ENCODE measurements at places on chromosomes 11 and 22. TPM values are rescaled to one million over a fixed set of nuclear protein-coding genes. Genes with fewer than 3 reads are reported as not detected.

DNA sequence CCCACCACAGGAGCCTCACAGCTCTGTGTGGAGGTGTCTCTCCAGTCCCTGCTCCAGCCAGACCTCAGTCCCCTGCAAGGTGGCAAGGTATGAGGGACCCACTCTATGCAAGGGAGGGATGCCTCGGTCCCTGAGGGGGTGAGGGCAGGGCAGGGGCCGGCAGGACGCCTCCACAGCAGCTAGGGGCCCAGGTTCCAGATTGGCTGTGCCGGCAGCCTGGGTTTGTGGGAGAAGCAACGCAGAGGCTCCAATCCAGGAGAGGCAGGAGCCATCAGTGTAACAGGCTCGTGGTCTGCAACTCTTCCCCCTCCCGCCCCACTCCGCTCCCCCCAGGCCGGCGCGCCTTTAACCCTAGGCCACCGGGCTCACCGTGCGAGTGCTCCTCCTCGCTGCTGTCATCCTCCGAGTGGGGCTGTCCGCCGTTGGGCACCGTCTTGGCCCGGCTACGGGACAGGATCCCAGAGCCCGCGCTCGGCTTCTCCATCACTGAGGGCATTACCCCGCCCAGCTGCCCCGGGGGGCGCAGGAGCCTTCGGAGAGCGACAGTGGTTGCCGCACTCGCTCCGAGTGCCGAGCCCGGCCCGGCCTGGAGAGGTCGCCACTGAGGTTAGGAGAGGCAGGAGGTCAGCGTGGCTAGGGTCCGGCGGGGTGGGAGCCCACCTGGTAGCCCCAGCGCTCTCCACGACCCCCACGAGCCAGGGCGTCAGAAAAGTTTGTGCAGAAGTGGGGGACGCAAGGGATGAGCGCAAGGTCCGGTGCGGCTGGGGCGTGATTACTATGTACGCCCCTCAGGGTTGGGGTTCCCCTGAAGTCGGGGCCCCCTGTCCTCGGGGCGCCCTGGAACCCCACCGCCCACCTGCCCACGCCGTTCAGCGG, 765 bp downstream of the RCOR2 start:
- no peak for DNase-seq

CFAP68 gene
- total RNA-seq: 27.8 TPM

RFPL1 gene
- total RNA-seq: not detected

RAG2 gene
- not detected for total RNA-seq

GRCh38 chr11:10298342-10298741, 4.3 kb upstream of the SBF2 start:
- no peak for DNase-seq

DNA sequence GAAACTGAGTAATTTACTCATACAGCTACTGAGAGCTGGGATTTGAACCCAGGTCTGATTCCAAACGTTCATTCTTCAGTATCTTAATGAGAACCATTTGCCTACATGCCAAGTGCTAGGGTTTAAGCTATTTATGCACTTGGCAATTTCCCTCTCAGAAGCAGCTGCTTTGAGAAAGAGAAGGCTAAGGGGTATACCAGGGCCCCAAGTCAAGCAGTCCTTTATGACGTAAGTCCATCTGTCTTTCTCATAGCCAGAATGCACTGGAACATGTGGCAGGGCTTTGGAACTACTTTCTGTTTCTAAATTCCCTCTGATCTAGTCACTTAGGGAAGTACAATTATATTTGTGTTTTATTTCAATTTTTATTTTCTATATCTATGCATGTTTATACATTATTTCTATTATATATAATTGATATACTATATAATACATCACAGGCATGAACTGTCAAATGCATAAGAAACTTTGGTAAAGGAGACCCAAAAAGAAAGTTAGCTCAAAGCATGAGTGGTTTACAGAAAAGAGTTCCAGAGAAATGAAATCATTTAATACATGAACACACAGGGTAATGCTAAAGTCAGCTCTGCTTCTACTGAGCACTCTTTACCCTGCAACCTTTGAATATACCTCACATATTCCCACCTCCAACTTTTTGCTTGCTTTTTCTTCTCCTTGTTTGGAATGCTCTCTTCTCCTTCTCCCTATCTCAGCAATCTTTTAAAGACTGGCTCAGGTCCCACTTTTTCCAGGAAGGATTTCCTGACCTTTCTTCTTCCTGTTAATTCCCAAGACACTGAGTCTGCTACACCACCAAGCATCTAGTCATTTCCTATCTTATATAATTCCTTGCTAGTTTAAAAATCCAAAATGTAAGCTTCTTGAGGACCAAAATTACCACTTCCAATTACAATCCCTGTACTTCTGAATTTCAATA, 80.5 kb upstream of the GDPD4 start:
- no peak for DNase-seq

LYVE1 gene
- total RNA-seq: 15.2 TPM

- DNase-seq: no peak
Measured at GRCh38 chr11:120501440-120501839, 10.1 kb upstream of the GRIK4 start.

DNA sequence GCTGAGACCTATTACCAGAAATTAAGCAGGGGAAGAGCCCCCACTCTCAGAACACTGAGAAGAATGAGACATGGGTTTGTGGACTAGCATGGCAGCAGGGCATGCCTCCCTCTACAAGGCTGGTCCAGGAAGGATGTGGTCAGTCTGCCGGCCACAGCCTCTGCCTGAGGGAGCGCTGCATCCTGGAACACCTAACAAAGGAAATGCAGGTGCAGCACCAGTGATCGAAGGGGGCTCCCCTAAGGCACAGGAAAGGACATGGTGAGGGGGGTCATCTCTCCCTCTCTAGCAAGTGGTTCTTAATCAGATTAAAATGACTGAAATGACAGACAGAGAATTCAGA, 40.6 kb upstream of the ARL14EP start:
- no peak for DNase-seq

- no peak for DNase-seq
Measured at GRCh38 chr11:113694390-113694789, 11.7 kb downstream of the TMPRSS5 start.

SCGB1A1 gene
- not detected for total RNA-seq

DNA sequence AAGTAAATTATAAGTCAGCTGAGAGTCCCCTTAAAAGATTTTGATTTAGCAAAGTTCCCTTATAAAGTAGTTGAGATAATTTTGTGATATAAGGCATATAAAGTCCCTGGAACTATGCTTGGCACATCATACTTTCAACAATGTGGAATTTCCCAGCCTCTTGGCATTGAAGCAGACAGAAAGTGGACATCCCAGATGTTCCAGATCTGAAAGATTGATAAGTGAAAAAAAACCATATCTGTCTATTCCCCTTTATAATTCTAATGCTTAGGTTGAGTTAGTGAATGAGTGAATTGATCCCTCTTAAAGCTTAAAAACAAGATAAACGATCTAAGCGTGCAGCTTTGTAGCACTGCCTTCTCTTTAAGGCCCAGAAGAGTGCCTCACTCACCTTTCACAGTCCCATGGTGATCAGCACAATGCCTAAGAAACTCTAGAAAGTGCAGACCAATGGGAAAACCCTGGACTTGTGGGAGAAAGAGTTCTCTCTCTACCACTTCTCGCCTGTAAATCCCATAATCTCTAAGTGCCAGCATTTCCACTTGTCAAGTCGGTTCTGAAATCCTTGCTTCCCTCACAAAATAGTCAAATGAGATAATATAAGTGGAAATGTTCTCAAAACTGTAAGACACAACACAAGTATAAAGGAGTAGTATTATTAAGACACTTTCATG, 17.8 kb downstream of the FIBIN start:
- DNase-seq: no peak

DNA sequence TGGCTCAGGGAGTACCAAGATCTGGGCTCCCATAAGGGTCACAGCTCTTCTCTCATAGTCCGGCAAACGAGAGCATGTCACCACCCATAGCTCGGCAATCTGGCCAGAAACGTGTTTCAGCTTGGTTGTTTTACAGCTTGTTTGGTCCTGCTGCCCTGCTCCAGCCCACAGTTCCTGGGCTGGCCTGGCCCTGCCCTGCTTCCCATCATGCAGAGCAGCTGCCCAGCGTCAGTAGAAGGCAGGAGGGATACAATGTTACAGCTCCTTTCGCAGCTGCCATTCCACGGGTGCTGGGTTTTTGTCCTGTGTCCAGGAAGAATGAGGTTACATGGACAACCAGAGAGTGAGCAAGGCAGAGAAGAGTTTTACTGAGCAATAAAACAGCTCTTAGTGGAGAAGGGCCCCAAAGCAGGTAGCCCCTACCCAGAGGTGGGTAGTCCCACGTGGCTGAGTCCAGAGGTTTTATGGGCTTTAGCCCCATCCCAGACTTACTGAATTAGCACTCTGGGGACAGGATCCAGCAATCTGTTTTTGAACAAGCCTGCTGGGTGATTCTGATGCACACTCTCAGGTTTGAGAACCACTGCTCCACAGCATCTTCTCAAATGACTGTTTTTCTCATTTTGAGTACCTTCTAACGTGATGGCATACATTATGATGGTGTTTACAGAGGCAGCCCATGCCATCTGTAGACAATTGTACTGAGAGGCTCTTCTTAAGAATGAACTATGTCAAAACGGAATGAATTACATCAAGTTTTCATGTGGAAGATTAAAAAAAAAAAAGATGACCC, 5.8 kb upstream of the MS4A18 start:
- no peak for DNase-seq

GRCh38 chr11:15195454-15196200, 80.9 kb downstream of the INSC start:
- DNase-seq: no peak

GGTLC2 gene
- not detected for total RNA-seq

- no peak for DNase-seq
Measured at GRCh38 chr11:134921938-134922337, 509.9 kb upstream of the B3GAT1 start.

C11orf16 gene
- total RNA-seq: not detected

OR8G1 gene
- total RNA-seq: not detected

SERHL2 gene
- 1.9 TPM for total RNA-seq

GRCh38 chr11:3837793-3838192, 3.0 kb downstream of the RHOG start:
- peak; percentile 83 for DNase-seq

- no peak for DNase-seq
Measured at GRCh38 chr11:117969160-117969991, 16.8 kb upstream of the IL10RA start.

DNAJB13 gene
- not detected for total RNA-seq

DNA sequence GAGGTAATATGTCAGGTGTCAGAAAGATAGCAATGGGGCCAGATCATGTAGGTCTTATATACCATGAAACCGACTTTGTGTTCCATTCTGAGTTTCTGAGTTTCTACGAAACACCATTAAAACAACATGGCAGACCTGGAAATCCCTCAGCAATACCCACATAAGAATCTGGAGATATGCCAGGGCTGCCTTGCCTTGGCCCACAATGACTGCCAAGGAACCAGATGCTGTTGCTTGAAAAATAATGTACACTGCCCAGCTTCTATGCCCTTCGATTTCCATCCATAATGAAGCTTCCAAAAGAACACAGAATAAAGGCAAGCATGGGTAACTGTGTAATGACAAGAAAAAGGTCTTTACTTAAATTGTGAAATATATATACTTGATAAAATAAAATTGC, 277.4 kb downstream of the SOX6 start:
- no peak for DNase-seq

GRCh38 chr11:39772525-39773137, 1686.8 kb downstream of the LRRC4C start:
- no peak for DNase-seq

GRCh38 chr11:122360875-122361274, 244.9 kb upstream of the BLID start:
- DNase-seq: no peak

OTOG gene
- total RNA-seq: not detected

DNA sequence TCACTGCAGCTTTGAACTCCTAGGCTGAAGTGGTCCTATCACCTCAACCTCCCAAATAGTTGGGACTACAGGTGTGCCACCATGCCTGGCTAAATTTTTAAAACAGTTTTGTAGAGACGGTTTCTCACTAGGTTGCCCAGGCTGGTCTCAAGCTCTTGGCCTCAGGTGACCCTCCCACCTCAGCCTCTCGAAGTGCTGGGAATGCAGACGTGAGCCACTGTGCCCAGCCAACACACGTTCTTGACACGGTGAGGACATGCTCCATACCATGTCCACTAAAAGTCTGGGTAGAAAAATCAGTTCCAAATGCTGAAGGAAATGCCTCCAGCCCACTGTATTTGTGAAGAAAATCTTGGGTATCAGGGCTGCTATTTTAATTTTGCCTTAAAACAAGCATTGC, 46.9 kb downstream of the PDHX start:
- DNase-seq: no peak

HTR3A gene
- total RNA-seq: not detected

GRCh38 chr22:50278956-50279619, 8.9 kb upstream of the MAPK11 start:
- no peak for DNase-seq

DNA sequence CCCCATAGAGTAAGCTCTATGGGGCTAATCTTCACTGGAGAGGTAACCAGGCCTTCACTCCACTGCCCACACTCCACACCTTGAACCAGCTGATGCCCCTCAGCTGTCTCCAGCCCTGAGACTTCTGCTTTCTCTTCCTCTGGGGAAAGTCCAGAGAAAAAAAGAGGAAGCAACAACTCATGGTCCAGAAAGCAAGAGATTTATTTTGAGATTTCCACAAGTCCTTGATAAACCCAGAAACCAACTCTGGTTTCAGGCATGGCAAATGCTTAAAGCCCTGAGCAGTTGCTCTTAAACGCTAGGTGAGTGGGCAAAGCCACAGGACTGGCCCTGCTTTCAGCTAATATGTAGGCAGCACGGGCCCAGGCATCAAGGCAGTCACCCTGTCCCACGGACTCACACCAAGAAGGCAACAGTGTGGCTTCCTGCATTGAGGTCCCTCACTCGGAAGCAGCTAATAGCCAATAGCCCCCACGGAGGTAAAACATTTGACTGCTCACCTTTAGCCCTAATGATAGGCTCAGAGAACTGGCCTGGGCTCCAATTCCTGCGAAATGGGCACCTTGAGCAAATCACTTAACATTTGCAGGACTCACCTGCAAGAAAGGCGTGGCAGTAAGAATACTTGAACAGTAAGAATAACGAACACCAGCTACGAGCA, 4.3 kb downstream of the CYB561A3 start:
- DNase-seq: no peak

- no peak for DNase-seq
Measured at GRCh38 chr22:44721213-44721612, 19.2 kb downstream of the PRR5 start.

CALCB gene
- not detected for total RNA-seq

MMP13 gene
- not detected for total RNA-seq

SPON1 gene
- total RNA-seq: 6.2 TPM

- no peak for DNase-seq
Measured at GRCh38 chr11:235609-235996, 539 bp downstream of the SIRT3 start.

GRCh38 chr11:59173080-59173963, 1.4 kb downstream of the DTX4 start:
- DNase-seq: no peak

GRCh38 chr11:117563556-117563955, 233.5 kb downstream of the DSCAML1 start:
- no peak for DNase-seq

- DNase-seq: no peak
Measured at GRCh38 chr11:109798521-109798920, 294.7 kb upstream of the ZC3H12C start.

DNA sequence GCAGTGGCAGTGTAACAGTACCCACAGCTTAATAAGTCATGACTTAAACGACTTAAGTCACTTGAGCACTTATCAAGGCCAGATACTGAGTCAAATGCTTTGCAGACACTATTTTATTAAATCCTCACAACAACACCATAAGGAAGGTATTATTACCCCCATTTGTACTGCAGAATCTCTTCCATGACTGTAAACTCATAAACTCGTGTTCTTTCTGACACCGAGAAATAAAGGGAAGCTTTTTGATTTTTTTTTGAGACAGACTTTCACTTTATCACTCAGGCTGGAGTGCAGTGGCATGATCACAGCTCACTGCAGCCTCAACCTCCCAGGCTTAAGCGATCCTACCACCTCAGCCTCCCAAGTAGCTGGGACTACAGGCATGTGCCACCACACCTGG, 103.8 kb downstream of the ABTB2 start:
- DNase-seq: no peak
